ENCODE measurements at places on chromosomes 6 and 20. TPM values are rescaled to one million over a fixed set of nuclear protein-coding genes. Genes with fewer than 3 reads are reported as not detected.

DNA sequence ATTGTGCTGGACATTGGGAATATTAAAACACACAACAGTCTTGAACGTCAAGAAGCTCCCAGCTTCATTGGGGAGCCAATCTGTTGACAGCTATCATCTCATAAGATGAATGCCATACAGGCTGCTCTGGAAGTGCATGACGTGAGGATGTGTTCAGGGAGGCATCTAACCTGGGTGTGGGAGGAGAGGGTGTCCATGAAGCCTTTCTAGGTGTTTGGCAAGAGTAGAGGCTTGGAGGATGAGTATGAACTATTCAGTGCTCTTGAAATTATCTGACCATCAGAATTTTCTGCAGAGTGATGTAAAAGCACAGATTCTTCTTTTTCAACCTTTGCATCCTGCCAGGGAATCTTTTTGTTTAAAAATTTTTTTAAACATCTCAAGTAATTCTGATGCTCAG, 11.6 kb downstream of the AKAP7 start:
- DNase-seq: no peak

The TNNC2 gene
- not detected for total RNA-seq

The BPIFB1 gene
- not detected for total RNA-seq

The PI16 gene
- 0.14 TPM for total RNA-seq

The EPB41L1 gene
- 0.70 TPM for total RNA-seq

- DNase-seq: peak; percentile 42
Observed at GRCh38 chr6:99151634-99152346, 197.7 kb downstream of the FAXC start.

DNA sequence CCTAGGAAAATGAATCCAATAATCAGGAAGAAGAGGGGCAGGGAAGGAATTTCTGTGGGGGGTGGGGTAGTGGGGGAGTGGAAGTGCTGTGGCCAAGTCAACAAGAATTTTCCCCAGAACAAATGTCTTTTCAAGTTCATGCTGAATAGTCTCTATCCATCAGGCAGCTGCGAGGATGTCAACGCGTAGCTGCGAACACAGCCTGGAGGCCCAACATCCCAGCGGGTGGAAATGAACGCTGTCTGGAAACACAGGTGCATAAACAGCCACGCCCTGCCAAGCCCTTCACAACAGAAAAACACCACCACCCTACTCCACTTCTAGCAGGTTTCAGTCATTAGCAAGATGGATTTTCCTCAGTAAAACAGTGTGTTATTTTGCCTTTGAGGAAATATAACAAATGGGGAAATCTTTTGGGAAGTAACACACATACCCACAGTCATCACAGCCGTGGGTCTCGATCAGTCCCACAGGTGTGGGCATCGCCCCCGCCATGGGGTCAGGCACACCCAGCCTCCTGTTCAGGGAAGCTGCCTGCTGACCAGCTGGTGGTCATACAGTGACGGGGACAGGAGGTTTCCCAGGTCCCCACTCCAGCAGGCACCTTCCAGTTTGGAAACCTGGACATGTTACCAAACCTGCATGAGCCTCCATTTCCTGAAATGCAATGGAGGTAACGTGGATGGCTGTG, 112.1 kb upstream of the THBS2 start:
- no peak for DNase-seq

DNA sequence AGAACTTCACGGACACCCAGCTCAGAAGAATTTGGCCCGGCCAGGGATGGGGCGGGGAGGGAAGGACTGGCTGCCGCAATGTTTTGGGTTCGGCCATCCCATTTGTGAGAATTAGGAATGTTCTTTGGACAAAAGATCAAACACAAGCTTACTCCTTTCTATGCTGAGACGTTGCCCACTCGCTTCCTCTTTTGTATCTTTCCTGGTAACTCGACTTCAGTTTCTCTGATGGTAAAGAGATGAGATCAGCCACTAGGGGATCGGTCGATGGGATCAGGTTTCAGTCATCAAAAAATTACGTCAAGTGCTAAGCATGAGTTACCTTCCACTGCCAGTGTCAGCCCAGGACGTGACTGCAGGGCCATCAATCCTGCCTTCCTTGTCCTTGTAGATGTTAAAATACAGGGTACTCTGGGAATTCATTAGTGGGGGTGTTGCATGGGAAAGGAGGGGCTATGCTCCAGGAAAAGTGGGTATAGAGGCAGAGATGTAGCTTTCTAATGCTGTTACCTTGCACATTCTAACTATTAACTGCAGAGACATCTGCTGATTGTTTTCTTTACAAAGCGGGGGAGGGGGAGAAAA, 190.2 kb downstream of the TSHZ2 start:
- peak; percentile 8 for DNase-seq

The VWA7 gene
- total RNA-seq: 3.4 TPM

DNA sequence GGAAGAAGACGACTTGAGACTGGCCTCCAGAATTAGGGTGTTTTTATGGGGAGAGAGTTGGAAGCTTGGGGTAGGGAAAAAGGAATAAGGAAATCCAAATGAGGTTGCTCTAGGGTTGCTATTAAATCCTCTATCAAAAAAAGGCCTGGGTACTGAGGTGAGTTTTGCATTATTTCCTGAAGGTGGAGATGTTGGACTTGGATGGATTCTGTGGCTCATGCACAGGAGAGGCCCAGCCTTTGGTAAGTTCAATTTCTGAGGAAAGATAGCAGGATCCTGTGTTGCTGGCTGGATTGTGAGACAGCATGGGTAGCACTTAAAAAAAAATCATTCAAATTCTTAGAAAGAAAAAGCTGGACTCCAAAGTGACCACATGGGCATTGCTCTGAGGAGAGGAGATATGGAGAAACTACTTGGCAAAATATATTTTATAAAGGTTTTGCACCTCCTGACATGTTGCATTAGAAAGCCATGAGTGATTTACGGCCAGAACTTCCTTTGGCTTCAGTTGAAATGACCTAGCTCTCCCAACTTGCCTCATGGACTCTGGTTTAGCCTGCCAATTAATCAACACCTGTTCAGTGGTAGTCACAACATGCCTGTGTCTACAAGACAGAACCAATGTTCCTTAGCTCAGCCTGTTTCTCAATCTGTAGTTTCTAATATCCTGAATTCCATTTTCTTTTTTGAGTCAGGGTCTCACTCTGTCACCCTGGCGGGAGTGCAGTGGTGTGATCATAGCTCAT, 152.1 kb upstream of the RALGAPA2 start:
- DNase-seq: no peak

DNA sequence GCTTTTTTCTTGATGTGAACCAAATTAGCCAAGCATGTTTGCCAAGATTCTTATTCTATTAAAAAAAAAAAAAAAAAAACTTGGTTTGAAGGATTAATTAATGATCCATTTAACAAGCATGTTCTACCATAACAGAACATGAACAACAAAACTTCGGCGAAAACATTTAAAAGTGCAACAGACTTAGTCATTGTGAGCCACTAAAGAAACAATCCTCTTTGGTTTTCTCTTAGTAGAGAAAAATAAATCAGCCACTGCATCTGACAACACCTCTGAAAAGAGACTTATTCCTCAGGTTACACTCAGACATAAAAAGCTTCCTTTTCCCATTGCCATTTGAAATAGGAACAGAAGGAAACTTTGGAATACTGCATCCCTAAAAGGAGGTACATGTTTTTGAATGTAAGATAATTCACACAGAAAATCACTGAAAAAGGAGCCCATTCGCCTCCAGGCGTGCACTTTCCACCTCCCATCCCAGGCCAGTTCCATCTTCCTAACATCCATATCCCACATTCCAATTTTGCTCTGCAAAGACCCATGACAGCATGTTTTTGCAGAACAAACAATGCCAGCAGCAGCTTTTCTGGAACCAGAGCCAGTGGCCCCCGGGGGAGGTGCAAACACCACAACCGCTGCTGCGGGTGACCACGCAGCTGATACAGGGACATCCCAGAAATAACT, 79.5 kb downstream of the ZMYND8 start:
- no peak for DNase-seq

GRCh38 chr6:157514659-157515496, 133.9 kb downstream of the ZDHHC14 start:
- peak; percentile 26 for DNase-seq

- peak; percentile 16 for DNase-seq
Observed at GRCh38 chr6:161394437-161394836, 120.6 kb upstream of the AGPAT4 start.

The CCDC170 gene
- total RNA-seq: not detected

DNA sequence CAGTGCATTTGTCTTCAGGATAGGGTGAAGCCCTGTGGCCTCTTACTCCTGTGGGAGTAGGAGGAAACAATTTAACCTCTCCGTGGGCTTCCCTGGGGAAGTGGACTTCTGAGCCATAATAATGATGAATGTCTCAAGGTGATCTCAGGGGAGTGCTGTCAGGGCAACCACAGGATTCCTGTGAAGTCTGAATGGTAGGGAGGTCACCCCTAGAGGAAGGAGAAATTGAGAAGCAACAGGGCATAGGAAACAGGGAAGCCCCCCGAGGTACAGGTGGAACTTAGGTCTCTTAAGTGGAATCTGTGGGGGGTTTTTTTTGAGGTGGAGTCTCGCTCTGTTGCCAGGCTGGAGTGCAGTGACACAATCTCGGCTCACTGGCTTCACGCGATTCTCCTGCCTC, 26.9 kb downstream of the STK35 start:
- no peak for DNase-seq

The GFOD1 gene
- total RNA-seq: 3.3 TPM

DNA sequence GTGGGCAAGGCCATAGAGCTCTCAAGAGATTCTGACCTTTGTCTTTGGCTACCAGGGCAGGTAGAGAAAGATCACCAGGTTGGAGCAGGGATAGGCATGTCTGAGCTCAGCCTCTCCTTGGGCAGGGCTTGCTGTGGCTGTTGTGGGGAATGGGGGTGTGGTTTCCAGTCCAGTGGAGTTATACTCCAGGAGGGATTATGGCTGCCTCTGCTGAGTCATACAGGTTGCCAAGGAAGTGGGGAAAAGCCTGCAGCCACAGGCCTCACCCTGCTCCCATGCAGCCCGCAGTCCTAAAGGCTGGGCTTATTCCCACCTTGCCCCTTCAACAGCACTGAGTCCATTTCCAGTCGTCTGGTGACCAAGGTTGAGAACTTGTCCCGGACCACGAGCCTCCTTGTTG, 21.9 kb downstream of the MEP1A start:
- no peak for DNase-seq

DNA sequence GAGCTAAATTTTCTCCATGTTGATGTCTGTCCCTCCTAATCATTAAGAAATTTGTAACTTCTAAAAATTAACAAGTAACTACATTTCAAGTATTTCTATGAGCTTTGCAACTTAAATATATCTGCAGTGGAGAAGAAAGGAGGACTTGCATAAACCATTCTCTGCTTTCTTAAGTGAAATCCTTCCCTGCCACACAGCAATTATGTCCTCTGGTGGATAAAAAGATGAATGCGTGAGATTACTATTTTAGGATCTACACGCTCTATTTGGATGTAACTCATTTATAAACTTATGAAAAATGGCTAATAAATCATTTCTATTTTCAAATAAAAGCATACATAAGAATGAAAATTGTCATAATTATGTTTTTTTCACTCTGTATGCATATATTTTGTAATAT, 338.0 kb upstream of the PTCHD4 start:
- no peak for DNase-seq

DNA sequence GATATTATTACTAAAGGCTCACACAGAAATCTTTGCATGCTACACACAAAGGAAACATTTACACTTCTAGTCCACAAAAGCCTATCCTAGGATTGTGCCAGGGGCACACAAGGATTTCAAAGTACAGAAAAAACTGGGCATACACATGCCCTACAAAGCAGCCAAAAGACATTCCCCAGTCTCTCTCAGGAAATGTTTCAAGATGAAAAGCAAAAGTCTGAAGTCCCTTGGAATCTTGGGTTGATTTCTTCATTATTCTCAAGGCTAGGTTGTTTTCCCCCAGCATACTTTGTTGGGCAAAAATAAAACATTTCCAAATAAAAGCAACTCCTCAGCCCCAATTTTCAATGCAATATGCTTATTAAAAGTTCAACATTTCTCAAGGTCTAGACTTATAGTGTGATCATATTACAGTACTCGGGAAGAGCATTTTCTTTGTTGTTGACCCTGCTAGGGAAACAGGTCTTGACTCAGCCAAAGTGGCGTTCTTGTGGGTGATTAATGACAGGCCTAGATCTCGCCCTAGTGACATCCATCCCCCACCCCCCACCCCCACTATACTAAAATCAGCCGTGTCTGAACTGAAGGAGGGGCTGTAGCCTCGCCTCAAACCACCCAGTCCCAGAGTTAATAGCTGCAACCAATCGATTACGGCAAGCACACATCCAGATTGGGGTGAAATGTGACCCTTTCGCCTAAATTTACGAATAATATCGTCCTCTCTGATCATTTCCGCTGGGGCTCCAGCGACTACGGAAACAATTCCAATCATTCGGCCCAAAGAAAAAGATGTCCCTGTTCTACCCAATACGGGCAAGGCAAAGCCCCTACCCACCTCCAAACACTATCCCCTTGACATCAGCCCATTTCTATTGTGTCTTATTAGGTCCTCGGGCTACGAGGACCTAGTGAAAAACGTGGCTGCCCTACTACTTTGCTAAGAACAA, 1.4 kb downstream of the AKIRIN2 start:
- peak; percentile 40 for DNase-seq

DNA sequence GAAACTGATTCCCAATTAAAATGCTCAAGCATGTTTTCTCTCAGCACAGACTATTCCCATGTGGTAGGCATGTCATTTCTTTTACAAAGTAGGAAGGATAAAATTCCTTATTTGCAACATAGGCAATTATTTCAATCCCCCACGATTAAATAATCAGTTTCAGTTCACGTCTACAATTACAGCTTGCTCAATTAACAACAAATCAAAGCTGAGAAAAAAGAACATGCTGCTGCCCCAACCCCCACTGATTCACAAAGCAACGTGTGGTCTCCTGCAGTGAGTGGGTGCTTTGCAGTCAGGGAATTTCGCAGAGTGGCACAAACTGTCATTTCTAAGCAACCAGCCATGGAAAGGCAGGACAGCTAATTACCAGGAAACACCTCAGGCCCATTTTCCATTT, 17.0 kb downstream of the RNASET2 start:
- no peak for DNase-seq

GRCh38 chr6:37512400-37513011, 12.8 kb upstream of the CCDC167 start:
- no peak for DNase-seq

DNA sequence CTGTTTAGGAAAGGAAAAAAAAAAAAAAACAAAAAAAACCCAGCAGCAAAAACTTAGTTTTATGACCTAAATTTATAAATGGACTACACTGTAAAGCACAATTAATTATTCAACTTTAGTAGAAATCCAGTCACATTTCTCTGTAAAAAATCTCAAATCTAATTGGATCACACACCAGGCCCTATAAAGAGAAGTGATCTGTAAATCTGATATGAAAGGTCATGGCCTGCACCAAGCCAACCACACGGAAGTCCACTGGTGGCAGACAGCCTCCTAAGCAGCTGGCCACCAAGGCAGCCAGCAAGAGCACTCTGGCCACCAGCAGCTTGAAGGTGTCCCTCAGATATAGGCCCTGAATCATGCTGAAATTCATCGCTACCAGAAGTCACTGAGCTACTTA, 131.6 kb downstream of the HFE start:
- DNase-seq: no peak

GRCh38 chr20:49570828-49571552, 3.1 kb upstream of the PTGIS start:
- DNase-seq: no peak
